Femur (tissue), 1 donor: ENCODE measurements at places on chromosomes 2 and 18.

GRCh38 chr2:85134896-85135659 is 1.9 kb downstream of the TCF7L1 start:
- peak; percentile 51 for DNase-seq

DNA sequence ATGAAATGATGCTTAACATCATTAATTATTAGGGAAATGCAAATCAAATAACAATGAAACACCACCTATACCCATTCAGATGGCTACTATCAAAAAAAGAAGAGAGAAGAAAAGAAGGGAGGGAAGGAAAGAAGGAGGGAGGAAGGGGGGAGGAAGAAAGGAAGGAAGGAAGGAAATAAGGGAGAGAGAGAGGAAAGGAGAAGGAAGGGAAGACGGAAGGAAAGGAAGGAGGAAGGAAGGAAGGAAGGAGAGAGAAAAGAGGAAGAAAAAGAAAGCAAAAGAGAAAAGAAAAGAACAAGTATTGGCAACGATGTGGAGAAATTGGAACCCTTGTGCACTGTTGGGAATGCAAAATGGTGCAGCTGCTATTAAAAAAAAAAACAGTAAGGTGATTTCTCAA is 363.3 kb downstream of the TNS1 start:
- no peak for DNase-seq

DNA sequence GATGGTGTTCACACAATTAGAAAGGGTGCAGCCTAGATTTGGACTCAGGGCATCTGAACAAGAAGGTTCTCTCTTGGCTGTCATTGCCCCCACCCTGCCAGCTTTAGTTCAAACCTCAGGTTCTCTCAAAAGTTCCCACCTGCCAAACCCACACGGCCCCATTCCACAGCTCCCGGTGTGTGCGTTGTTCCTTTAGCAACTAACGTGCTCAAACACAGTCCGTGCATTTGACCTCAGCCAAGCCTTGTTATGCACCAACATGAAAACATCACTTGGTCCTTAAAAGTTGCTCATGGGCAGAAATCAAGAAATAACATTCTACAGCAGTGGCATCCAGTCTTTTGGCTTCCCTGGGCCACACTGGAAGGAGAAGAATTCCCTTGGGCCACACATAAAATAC is 32.0 kb downstream of the LOXHD1 start:
- DNase-seq = no peak

GRCh38 chr2:190205657-190206056 is 114.0 kb downstream of the HIBCH start:
- no peak for DNase-seq

- no peak for DNase-seq
These were observed 66.5 kb downstream of the DPP4 start for GRCh38 chr2:162007447-162008040.

- no peak for DNase-seq
These were observed 416.1 kb downstream of the ARHGAP15 start for GRCh38 chr2:143545059-143545948.

DNA sequence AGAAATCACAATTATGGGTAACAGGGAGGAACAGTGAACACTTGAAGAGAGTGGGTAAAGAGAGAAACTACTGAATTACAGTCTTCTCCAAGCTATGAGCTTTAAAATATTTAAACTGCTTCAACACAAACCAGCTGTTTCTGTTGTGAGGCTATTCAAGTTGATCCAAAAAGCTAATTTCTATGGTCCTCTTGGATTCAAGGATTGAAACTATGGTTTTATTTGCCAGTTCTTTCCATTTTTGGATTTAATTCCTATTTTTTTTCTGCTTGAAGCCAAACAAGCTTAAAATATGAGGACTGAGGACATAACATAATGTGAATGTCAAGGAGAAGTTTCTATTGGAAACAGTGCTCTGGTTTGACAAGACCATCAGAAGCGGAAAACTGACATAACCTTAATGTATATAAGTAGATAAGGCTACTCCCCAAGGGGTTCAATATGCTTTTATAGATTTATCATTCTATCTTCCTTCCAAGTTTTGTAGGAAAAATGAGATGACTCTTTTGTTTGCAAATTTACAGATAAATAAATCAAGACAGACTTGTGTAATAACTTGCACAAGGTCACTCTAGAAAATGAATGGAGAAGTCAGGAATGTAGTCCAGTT is 60.7 kb upstream of the AQP4 start:
- no peak for DNase-seq

DNA sequence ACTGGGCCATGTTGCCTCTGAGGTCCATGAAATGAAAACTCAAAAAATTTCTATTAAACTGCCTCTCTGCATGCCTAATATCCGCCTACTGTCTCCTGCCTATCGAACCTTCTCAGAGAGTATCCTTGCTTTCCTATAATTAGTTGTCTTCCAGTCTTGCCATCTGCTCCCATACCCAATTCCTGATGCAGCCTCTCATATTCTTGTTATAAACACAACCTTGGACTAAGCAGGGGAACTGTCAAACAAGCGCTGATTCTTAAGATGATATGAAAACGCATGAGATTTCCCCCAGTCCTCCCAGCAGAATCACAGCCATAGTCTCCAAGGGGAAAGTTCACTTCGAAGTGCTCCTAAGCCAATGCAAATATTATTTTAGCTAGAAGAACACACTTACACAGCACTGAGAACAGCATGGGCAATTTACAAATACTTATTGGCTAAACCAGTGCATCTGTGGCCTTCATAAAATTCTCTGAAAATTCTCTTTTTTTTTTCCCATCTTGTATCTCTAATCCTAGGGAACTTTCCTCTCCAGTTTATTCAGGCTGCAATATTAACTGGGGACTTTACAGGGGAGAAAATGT is 471.6 kb downstream of the MBD2 start:
- DNase-seq = no peak

GRCh38 chr2:55056024-55056521 is 5.8 kb upstream of the RTN4 start:
- DNase-seq = no peak

DNA sequence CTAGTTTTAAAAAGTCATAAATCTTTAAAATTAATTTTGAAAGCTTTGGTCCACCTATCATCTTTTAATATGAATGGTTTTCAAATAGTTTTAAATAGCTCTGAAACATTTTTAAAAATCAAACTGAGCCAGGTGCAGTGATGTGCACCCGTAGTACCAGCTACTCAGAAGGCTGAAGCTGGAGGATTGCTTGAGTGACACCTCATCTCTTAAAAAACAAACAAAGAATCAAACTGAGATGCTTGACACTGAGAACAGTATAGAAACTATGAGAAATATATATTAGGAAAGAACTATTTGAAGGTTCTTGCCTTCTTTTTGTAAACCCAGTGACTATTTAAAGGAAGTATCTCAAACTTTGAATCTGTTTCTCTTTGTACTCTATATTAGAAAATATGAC is 67.4 kb downstream of the BARD1 start:
- DNase-seq = no peak

DNA sequence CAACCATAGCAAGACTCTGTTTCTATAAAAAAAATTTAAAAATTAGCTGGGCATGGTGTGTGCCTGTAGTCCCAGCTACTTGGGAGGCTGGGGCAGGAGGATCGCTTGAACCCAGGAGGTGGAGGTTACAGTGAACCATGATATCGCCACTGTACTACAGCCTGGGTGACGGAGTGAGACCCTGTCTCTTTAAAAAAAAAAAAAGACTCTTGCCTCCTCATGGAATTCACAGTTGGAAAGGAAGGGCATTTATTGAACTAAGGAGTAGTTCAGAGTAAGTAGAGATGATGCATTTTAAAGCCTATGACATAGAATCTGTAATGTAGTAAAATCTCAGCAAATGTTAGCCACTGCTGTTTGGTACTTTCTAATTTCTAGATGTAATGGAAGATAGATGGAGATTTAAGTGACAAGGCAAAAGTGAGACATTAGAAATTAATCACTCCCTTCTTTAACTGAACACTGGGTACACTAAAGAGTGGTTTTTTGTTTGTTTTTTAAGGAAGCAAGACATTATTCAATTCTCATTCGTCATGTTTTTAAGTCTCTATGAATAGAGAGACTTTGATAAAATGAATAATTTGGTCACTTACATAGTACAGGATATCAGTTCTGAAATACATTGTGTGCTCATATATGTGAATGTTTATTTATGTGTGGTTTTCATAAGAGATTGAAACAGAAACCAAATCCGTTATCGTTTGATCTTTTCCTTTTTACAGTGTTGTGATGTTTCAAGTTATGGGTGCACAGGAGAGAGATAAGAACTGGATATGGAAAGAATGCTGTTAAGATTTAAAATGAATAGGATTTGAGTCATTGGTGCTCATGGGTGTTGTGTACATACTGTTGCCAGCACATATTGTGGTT is 186.1 kb upstream of the STON1 start:
- DNase-seq = no peak

- no peak for DNase-seq
These were observed 109.8 kb upstream of the SIX2 start for GRCh38 chr2:45119038-45119437.

DNA sequence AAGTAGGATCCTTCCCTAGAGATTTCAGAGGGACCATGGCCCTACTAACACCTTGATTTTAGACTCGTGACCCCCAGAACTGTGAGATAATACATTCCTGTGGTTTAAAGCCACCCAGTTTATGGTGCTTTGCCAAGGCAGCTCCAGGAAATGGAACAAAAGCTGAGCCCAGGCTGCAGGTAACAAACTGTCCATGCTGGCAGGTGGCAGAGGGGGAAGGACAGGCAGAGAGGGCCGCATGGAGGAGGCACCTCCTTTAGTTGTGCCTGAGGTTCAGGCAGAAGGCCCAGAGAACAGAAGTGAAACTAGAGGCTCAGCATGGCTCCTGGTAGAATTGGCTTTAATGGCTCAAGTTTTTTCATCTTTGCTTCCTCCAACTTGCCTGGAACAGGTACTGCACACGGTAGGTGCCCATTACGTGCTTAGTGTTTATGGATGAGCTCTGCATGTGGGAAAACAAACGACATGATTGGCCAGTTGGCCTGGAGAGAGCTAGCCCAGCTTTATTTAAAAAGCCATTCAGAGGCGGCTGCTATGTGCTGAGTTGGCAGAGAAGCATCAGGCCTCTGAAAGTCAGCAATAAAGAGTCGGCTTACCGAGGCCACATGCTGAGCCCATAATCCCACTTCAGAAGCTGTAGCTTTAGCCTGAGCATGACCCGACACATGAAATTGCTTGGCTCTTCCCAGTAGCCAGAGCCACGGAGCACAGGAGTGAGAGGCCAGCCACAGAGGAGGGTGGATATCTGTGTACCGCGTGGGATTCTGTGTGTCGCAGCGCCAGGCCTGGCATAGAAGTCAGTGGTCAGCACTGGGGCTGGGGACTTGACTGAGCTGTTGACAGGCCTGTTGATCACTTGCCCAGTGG is 36.5 kb downstream of the HS1BP3 start:
- DNase-seq = peak; percentile 68

- DNase-seq = no peak
These were observed 1694.1 kb upstream of the CELF4 start for GRCh38 chr18:39259736-39260135.

DNA sequence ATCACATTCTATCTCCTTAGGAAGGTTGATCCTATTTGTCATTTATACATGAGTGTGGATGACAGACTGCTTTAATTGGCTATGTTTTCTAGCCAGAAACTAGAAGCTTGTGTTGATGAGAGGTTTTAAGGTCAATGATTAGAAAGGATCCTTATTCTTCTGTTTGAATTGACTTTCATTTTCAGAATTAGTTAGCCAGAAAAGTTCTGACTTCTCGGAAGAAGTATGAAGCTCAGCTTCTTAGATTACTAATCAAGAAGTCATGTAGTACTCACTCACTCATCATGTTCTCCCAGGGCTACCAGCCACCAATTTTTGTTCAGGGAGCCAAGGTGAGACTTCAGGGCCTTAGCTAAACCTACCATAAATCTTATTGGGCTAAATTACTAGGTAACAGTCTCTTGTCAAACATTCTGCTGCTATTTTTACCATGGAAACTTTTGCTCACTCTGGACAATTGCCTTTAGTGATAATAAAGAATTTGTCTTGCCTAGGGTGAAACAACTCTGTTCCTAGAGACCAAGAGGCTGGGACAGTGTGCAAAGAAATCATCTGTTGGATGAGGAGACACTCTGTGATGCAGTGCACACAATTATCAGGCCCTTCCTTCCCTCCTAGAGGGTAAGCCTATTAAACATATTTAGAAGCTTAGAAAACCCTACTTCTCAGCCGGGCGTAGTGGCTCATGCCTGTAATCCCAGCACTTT is 111.6 kb upstream of the DNMT3A start:
- DNase-seq = no peak

- no peak for DNase-seq
These were observed 1145.7 kb upstream of the NXPH2 start for GRCh38 chr2:139925903-139926302.

- peak; percentile 43 for DNase-seq
These were observed 29.4 kb upstream of the EIF2AK3 start for GRCh38 chr2:88656690-88657089.

GRCh38 chr2:11703700-11704099 is 33.7 kb upstream of the NTSR2 start:
- DNase-seq = no peak
